ENCODE measurements at places on chromosomes 5 and 9. TPM values are rescaled to one million over a fixed set of nuclear protein-coding genes. Genes with fewer than 3 reads are reported as not detected.

ZNF618 gene
- total RNA-seq: 0.55 TPM

PRLR gene
- not detected for total RNA-seq

ANKRD31 gene
- total RNA-seq: 0.66 TPM

MELK gene
- total RNA-seq: 51.6 TPM

PSAT1 gene
- total RNA-seq: 89.0 TPM

DDX4 gene
- not detected for total RNA-seq

PHAX gene
- 59.2 TPM for total RNA-seq

LHFPL2 gene
- total RNA-seq: 0.84 TPM

DNA sequence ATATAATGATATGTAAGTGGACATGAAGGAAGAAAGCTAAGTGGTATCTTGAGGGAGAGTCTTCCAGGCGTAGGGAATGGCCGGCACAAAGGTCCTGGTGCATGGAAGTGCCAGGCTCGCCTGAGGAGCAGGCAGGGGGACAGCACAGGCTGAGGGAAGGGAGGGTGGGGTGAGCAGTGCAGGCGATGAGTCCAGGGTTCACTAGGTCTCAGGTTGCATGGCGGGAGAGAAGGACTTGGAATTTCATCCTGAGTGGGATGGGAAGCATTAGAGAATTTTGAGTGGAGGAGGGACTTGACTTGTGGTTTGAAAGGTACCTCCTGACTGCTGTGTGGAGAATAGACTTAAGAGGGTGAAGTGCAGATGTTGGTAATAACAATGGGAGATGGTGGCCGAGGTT, 268.9 kb downstream of the ARHGEF28 start:
- no peaks in the 10 kb centered on the region for H3K36me3 ChIP-seq
- H3K27me3 ChIP-seq: no peaks in the 10 kb centered on the region
- no peaks in the 10 kb centered on the region for H3K4me1 ChIP-seq
- H3K27ac ChIP-seq: no peak overlapping the region

DNA sequence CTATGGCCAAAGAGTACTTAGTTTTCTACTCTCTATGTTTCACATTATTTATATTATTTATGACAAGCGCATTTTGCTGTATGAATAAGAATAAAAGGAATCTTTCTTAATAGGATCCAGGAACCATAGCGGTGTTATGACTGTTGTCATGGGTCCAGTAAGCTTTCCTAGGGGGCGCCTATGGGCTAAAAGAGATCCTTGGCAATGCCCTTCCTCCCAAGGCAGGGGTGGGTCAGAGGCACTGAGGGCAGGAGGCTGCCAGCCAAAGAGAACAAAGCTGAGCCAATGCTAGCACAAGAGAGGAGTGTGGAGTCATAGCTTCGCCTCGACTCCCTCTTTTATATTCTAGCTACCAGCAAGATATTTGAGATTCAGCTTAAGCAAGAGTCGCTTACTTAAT, 98.4 kb upstream of the GNAQ start:
- DNase-seq: no peak
- no peaks in the 10 kb centered on the region for H3K27me3 ChIP-seq
- no peak overlapping the region for H3K27ac ChIP-seq
- H3K4me3 ChIP-seq: no peak overlapping the region
- H3K4me1 ChIP-seq: peaks cover 4% of the 10 kb centered on the region
- H3K36me3 ChIP-seq: no peaks in the 10 kb centered on the region

DNA sequence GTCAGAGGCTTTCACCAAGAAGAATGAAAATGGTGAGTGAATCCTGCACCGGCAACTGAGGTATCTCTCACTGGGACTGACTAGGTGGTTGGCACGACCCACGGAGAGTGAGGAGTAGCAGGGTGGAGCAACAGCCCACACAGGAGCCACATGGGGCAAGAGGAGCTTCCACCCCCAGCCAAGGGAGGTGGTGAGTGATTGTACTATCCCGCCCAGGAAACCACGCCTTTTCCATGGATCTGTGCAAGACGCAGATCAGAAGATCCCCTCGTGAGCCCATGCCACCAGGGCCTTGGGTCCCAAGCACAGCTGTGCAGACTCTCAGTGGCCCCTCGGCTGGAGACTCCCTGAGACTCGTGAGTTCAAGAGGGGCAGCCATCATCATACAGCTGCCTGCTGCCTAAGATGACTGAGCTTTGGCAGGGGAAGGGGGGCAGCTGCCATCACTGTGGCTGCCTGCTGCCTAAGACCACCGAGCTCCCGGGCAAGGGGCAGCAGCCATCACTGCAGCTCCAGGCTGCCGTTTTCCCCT, 229.5 kb downstream of the AP3B1 start:
- H3K4me1 ChIP-seq: no peaks in the 10 kb centered on the region
- no peaks in the 10 kb centered on the region for H3K27me3 ChIP-seq
- H3K27ac ChIP-seq: no peak overlapping the region
- DNase-seq: no peak
- H3K36me3 ChIP-seq: no peaks in the 10 kb centered on the region

- DNase-seq: no peak
- no peak overlapping the region for H3K27ac ChIP-seq
- no peaks in the 10 kb centered on the region for H3K36me3 ChIP-seq
- H3K27me3 ChIP-seq: no peaks in the 10 kb centered on the region
- no peak overlapping the region for H3K4me3 ChIP-seq
Measured at GRCh38 chr5:33594006-33594405, 153.2 kb downstream of the TARS1 start.

DNA sequence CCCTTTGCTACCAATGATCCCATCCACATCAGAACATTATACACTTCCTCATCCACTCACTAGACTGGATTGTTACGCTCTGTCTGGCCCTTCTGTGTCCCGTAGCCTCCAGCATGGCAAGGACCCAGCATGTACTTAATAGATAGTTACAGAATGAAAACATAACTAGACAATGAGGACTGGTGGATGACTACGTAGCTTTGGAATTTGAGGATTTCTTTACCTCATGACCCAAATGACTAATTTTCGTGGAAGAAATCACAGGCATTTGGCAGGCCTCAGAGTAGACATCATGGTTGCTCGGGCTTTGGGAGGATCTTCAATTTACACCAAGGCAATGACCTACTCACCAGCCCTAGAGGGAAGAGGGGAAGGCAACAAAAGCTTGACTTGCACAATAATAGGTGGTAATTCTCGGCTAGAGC, 299.8 kb downstream of the TLE1 start:
- no peaks in the 10 kb centered on the region for H3K4me1 ChIP-seq
- H3K4me3 ChIP-seq: no peak overlapping the region
- no peak for DNase-seq
- H3K27ac ChIP-seq: no peak overlapping the region
- H3K36me3 ChIP-seq: no peaks in the 10 kb centered on the region

GRCh38 chr5:74403771-74404170, 236.8 kb downstream of the ENC1 start:
- no peaks in the 10 kb centered on the region for H3K4me1 ChIP-seq
- H3K36me3 ChIP-seq: no peaks in the 10 kb centered on the region

GRCh38 chr5:11620172-11620571, 284.1 kb downstream of the CTNND2 start:
- no peaks in the 10 kb centered on the region for H3K4me1 ChIP-seq
- no peak overlapping the region for H3K4me3 ChIP-seq
- H3K27ac ChIP-seq: no peak overlapping the region
- no peak for DNase-seq

- H3K27me3 ChIP-seq: no peaks in the 10 kb centered on the region
- H3K36me3 ChIP-seq: no peaks in the 10 kb centered on the region
- H3K4me1 ChIP-seq: no peaks in the 10 kb centered on the region
- no peak for DNase-seq
Measured at GRCh38 chr9:87433853-87434252, 63.8 kb upstream of the DAPK1 start.

DNA sequence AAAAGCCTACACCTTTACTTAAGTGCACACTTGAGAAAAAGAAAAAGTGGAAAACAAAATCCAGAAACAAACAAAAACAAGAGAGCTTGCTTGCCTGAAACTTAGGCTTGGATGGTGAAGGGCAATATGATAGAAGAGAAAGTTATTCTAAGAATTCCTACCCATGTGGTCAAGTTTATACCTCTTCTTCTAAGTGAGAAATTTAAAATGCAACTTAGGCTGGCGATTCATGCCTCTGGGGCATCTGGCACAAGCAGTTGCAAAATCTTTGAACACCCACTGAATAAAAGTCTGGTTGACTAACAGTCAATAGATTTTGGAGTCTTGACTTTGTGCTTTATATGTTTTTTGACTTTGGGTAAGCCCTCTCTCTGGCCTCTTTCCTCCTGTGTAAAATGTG, 239.6 kb downstream of the KDM4C start:
- H3K4me3 ChIP-seq: no peak overlapping the region
- no peaks in the 10 kb centered on the region for H3K4me1 ChIP-seq
- peaks cover 15% of the 10 kb centered on the region for H3K36me3 ChIP-seq
- no peak for DNase-seq

GRCh38 chr5:39302472-39302871, 61.8 kb downstream of the C9 start:
- H3K4me1 ChIP-seq: no peaks in the 10 kb centered on the region
- no peaks in the 10 kb centered on the region for H3K27me3 ChIP-seq
- no peak overlapping the region for H3K27ac ChIP-seq
- no peaks in the 10 kb centered on the region for H3K36me3 ChIP-seq
- no peak overlapping the region for H3K4me3 ChIP-seq

GRCh38 chr5:181120306-181120705, 10.7 kb downstream of the OR2V1 start:
- peaks cover 2% of the 10 kb centered on the region for H3K4me1 ChIP-seq
- H3K36me3 ChIP-seq: no peaks in the 10 kb centered on the region
- no peak overlapping the region for H3K4me3 ChIP-seq

Data from CD8-positive, alpha-beta memory T cell (primary cell).